ENCODE measurements at places on chromosomes 2 and 18.
A peak's percentile ranks its signal among the peaks of the same experiment; 100 is the strongest.

- DNase-seq: no peak
Observed at GRCh38 chr2:98157557-98157956, 70.6 kb downstream of the VWA3B start.

DNA sequence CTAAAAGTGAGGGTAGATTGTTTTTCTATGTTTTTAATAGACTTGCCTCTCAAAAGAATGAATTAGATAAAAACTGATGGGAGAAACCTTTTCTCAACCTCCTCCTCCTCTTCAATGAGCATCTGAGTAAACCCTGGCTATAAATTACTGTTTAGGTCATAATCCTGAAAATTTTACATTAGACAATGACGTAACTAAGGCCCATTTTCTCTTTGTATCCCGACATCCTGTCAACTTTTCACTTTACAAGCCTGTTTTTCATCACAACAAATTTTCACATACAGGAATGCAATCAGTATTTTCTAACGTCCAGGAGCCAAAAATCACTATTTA lies 1.3 kb downstream of the SPIRE1 start:
- DNase-seq: no peak

- no peak for DNase-seq
Observed at GRCh38 chr2:26347286-26347865, 787 bp upstream of the ADGRF3 start.

DNA sequence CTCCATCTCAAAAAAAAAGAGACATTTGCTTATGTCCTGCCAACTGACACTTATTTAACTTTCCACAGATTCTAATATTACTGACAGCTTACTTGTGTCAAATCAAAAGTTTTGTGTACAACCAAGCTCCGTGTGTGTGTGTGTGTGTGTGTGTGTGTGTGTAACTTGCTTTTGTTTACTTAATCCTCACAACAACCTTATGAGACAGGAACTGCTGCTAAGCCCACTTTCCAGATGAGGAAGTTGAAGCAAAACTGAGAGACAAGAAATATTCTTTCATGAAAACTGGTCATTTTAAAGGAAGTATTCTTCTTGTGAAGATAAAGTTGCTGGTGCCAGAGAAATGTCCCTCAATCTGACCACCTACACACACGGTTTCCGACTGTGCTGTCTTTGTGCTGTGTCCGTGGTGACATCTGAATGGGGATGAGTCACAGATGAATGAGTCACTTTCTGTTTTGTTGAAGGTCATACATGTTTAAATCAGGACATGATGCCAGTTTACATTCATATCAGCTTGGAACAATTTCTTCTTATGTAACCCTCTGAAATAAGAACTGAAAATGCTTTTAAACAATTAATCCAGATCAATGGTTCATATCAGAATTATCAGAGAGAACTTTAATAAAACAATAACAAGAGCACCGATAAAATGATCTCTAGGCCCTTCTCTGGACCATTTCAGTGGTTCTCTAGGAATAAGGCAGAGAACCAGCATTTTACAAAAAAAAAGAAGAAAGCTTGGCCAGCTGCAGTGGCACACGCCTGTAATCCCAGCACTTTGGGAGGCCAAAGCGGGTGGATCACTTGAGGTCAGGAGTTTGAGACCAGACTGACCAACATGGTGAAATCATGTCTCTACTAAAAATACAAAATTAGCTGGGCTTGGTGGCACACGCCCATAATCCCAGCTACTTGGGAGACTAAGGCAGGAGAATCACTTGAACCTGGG lies 95.5 kb downstream of the THNSL2 start:
- no peak for DNase-seq

DNA sequence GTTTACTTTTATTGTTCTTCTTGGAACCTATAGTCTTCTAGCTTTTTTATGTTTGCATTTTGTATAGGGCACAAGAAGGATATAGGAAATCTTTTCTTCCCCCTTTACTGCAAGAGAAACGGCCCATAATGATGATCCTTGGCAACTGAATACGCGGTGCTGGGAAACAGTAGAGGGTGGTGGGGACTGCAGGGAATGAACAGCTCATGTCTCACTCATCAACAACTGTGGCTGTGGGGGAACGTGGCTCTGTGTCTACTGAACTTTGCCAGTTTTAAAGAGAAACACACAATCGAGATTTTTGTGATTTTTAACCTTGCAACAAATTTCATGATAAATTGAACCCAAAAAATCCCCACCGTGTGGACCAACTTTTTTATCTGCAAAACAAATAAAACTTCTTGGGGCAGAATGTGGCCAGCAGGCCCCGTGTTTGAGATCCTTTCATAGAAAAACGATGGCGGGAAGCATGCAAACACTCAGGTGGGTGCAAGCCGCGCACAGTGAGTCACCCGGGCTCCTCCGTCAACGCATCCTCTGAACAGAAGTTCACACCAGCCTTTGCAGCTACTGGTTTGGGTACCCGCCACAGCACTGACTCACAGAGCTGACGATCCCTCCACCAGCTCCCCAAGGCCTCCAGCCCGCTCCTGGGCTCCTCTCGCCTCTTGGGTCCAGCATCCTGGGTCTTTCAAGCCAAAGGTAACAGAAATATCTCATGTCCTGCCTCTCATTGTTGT lies 149.3 kb downstream of the COL6A3 start:
- DNase-seq: no peak

- DNase-seq: peak; percentile 53
Observed at GRCh38 chr2:28610583-28611201, 114.8 kb downstream of the PLB1 start.

DNA sequence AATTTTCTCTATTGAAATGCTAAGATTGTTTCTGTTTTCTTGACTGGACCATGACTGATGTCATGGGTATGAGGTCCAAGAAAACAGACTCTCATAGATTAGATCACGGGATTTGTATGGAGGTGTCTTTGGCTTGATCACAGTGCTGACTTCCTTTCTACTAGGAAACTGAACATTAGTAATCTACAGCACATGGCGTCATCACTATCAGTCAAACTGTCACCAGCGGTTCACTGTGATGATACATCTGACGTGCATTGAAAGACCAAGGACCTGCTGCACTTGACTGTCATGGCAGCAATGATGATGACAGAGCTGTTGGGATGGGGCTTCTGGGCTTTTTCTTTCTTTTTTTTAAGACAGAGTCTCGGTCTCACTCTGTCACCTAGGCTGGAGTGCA lies 28.2 kb upstream of the IMPA2 start:
- no peak for DNase-seq

GRCh38 chr2:101509499-101510284 lies 34.8 kb upstream of the RFX8 start:
- no peak for DNase-seq

- no peak for DNase-seq
Observed at GRCh38 chr18:39599251-39599650, 2033.7 kb upstream of the CELF4 start.

DNA sequence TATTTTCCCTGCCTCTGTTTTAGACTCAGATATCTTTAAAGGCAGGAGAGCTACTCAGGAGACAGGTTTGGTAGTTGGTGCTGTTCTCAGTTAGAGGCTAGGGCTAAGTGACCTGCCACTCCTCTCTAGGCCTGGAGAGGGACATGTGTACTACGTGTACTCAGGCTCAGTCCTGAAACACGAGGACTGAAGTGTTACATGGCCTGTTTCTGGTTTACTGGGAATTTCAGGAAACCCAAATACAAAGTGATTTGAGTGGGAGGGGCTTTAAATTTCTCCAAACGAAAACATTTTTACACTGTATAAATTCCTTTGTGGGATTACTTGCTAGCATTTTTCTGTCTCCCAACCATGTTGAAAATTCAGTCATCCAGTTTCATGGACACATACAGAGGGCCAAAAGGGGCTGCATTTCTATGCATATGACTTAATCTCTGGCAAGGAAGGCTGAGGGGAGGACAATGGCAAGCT lies 343.3 kb downstream of the CYP26B1 start:
- DNase-seq: no peak

GRCh38 chr2:233387667-233388528 lies 33.6 kb downstream of the DGKD start:
- DNase-seq: no peak

DNA sequence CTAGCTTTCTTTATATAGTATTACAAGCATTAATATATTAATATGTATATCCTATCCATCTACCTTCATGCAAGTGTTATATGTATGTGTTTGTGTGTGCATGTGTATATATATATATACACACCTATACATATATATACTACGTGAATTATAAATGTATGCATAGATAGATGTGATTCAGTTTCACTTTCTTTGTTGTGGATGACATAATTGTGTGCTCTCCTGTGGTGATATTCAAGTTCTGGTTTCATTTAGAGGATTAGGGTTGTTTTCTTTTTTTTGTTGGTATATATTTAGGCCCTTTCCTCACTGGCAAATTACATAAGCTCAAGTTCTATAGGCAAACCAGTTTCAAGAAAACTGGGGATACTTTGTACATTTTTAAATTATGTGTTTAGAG lies 225.7 kb upstream of the FANCL start:
- no peak for DNase-seq

DNA sequence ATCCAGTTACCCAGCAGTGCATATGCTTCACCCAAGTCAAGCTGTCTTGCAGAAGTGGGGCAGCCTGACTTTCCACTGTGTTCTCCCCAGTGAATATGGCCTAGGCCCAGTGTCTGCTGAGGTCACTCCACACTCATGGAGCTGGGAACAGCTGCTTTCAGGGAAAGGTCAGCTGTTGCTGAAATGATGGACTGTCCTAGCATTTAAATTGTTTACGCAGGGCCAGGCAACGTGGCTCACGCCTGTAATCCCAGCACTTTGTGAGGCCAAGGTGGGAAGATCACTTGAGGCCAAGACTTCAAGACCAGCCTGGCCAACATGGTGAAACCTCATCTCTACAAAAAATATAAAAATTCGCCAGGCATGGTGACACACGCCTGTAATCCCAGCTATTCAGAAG lies 86.5 kb downstream of the LIPG start:
- no peak for DNase-seq

- no peak for DNase-seq
Observed at GRCh38 chr18:416930-417329, 83.6 kb downstream of the COLEC12 start.

- no peak for DNase-seq
Observed at GRCh38 chr2:54590216-54591120, 133.0 kb upstream of the EML6 start.

DNA sequence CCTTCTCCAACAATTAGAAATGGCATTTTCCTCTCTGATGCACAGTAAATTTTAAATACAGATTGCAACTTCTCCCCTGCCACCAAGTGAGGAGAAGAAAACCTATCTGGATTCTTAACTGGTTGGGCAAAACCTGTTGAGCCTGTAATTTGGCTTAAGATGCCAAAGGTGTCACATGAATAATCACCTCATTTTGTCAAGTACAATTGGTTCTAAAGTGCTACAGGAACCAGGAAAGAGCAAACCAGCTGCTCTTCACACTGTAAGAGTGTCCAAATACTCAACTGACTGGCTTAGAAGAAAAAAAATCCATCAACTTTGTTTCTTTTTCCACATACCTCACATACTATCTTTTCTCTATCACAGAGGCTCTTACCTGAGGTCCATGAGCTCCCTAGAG lies 35.4 kb downstream of the NPC1 start:
- DNase-seq: no peak

DNA sequence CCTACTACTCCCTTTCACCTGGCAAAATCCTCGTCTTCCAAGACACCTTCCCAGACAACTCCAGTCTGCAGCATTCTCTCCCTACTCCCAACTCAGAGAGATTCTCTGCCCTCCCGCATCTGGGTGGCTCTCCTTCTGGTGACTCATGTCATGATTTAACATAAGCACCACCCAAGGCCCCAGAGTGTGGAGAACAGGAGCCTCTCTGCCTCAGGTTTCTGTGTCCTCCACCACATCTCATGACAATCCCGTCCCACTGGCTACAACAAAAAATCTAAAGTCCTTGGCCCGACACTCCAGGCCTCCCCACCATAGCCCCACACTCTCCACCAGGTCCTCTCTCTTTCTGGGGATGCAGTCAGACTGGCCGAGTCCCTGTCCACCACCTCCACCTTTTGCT lies 197.1 kb downstream of the BCL11A start:
- no peak for DNase-seq

DNA sequence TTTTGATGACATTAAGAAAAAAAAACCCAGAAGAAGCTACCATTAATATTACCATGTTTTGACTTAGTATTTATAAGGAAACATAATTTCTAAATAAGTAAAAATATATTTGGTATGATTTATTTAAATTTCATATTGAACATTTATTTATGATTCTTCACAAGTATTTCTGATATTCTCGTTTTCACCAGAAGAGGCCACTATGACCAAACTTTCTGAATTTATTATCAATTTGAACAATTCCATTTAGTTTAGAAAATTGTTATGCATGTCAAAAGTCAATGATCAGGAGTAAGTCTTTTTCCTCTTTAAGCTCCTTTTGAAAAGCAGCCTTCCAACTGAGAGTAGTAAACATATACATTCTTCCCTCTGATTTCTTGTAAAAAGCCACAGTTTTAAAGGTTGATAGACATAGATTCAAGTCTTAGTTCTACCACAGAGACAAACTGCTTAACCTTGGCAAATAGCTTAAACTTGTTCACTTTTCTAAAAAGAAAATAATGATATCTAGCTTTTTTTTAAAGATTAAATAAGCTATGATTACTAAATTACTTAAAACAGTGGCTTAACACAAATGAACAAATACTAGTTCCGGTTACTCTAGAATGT lies 329.9 kb downstream of the TRIB2 start:
- DNase-seq: no peak

DNA sequence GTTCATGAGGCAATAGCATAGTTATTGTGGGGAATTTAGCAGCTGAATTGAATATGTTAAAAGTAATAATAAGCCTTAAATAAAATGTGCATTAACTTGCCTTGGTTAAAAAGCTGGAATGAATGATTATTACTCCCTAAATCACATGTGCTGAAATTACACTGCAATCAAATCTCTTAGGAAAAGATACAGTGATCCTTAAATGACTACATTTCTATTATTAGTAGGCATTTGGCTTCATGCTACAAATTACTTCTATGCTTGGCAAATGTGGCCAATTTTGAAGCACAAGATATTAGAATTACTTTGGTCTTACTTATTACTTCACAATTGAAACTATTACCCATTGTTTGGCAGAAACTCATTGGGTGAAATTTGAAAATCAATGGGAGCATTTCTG lies 5.4 kb downstream of the RND3 start:
- DNase-seq: no peak

DNA sequence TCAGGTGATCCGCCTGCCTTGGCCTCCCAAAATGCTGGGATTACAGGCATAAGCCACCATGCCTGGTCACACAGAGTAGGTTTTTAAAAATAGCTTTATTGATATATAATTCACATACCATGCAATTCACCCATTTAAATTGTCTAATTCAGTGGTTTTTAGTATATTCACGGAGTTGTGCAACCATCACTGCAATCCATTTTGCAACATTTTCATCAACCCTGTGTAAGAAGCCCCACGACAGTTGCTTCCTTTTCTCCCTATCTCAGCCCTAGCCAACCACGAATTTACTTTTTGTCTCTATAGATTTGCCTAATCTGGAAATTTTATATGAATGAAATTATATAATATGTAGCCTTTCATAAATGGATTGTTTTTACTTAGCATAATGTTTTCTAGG lies 266.4 kb downstream of the NAPG start:
- DNase-seq: no peak

Data from stimulated activated CD4-positive, alpha-beta T cell treated with anti-CD3 and anti-CD28 coated beads, Interleukin-2, amount 100 ng/mL, for 24 hours (primary cell).